A172 (cell line): ENCODE measurements at places on chromosomes 1 and 21.

- no peak for DNase-seq
These were observed 1.6 kb downstream of the ACAP3 start for GRCh38 chr1:1306070-1306660.

DNA sequence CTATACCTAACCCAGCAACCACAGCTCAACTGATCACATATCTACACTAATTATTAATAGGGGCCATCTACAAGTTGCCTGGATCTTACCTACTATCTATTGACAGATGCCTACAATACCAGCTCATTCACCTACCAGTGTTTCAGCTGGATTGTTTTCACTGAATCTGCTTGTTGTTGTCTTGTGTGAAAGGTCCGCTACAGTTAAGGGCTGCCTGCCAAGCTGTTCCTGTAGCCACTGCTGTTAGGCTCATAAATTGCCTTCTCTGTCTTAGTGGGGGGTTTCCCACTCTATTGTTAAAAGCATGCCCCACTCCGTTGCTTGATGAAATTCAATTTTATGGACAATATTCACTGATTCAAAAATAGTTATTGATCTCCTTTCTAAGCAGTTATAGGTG, 199.7 kb upstream of the TMPRSS15 start:
- DNase-seq = no peak

GRCh38 chr1:152461544-152461943, 47.5 kb upstream of the CRNN start:
- DNase-seq = peak; percentile 68

DNA sequence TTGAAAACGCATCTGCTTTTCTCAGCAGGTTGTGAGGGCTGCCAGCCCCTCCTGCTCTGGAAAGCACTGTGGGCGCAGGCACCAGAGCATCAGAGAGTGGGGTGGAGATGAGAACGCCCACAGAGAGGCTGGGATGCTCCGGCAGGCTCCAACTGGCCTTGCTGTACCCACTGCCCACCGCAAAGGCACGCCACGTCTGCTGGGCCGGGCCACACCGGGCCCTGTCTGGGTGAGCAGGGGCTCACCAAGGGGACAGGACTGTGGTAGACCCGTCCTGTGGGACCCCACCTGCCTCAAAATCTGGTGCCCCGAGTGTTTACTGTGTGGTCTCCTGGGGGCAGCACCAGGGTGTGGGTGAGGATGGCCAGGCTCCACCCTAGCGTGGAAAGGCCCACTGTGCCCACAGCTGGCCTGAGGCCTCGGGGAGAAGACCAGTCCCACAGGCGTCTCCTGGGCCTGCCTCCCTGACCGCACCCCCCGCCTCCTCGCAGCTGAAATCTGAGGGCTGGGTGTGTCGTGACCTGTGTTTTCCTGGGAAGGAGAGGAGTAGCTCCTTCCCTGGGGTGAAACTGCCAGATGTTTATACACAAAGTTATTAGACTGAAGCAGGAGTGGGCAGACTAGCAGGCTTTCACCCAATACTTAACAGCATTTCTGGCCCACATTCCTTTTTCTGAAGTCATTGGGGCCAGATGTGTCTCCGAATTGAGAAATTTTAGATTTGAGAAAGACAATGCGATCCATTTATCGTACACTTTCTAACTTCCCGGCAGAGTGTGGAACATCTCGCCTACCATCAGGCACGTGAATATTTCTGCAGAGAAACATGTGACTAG, 53.8 kb downstream of the STUM start:
- no peak for DNase-seq

GRCh38 chr1:13708380-13708982, 8.5 kb downstream of the PRDM2 start:
- no peak for DNase-seq

GRCh38 chr1:225998560-225999226, 450 bp downstream of the SDE2 start:
- peak; percentile 31 for DNase-seq

GRCh38 chr1:170791941-170792340, 128.0 kb downstream of the PRRX1 start:
- no peak for DNase-seq

- peak; percentile 78 for DNase-seq
These were observed 15.5 kb downstream of the LYPLAL1 start for GRCh38 chr1:219189021-219189824.

GRCh38 chr1:8482979-8483381, 165.1 kb downstream of the SLC45A1 start:
- DNase-seq = no peak

GRCh38 chr21:46213620-46214286, 14.8 kb downstream of the LSS start:
- DNase-seq = no peak

DNA sequence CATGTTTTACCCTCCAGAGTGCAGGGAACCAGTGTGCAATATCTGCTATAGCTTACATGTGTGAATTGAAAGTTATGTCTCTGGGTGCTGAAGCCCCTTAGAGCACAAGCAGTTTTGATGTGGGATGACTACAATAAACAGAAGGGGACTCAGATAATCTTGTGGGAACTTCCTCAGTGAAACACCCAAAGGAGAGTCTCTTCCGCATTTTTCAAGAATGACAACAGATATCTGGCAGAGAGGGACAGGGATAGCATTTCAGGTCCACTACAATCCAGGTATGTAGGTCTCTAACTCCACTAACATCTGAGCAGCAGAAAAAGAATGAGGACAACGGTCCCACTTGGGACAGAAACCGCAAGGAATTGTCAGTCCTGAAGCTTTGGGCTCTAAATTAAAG, 67.6 kb upstream of the PDE4B start:
- DNase-seq = no peak
